ENCODE measurements at places on chromosomes 16 and 17. TPM values are rescaled to one million over a fixed set of nuclear protein-coding genes. Genes with fewer than 3 reads are reported as not detected.

KRT12 gene
- not detected for total RNA-seq

TPSB2 gene
- not detected for total RNA-seq

COPRS gene
- 41.2 TPM for total RNA-seq

BEAN1 gene
- total RNA-seq: 2.7 TPM

RDM1 gene
- total RNA-seq: 0.44 TPM

ZNF385C gene
- 0.44 TPM for total RNA-seq

NOXO1 gene
- 1.1 TPM for total RNA-seq

CAVIN1 gene
- total RNA-seq: 137 TPM

KRTAP9-2 gene
- not detected for total RNA-seq

SSTR5 gene
- not detected for total RNA-seq

EPX gene
- total RNA-seq: not detected

CSH1 gene
- total RNA-seq: not detected

DUSP14 gene
- 31.7 TPM for total RNA-seq

CD7 gene
- 0.71 TPM for total RNA-seq

ALOX12B gene
- 1.3 TPM for total RNA-seq

GPATCH8 gene
- total RNA-seq: 40.8 TPM

SCIMP gene
- total RNA-seq: not detected

PSMD7 gene
- total RNA-seq: 141 TPM

TPSAB1 gene
- total RNA-seq: not detected

NXPH3 gene
- total RNA-seq: not detected

HSD17B1 gene
- 13.0 TPM for total RNA-seq

RAB26 gene
- 1.0 TPM for total RNA-seq

MGAT5B gene
- 1.3 TPM for total RNA-seq

XYLT2 gene
- total RNA-seq: 9.6 TPM

CCDC78 gene
- total RNA-seq: 6.0 TPM

ZDHHC1 gene
- total RNA-seq: 7.6 TPM

HSD3B7 gene
- 5.3 TPM for total RNA-seq

USP31 gene
- total RNA-seq: 26.9 TPM

GRAPL gene
- not detected for total RNA-seq

SLC52A1 gene
- not detected for total RNA-seq

ZNF423 gene
- not detected for total RNA-seq

MYH3 gene
- total RNA-seq: 2.1 TPM

EPOP gene
- total RNA-seq: 3.6 TPM

MRPL45 gene
- total RNA-seq: 37.2 TPM

ALG1 gene
- 28.5 TPM for total RNA-seq

INCA1 gene
- total RNA-seq: 0.44 TPM

HLF gene
- total RNA-seq: 0.23 TPM

GGT6 gene
- not detected for total RNA-seq

TEKT1 gene
- total RNA-seq: not detected

ABCC11 gene
- 0.20 TPM for total RNA-seq

CCL1 gene
- not detected for total RNA-seq

FOXO3B gene
- 3.7 TPM for total RNA-seq

CDH3 gene
- 74.4 TPM for total RNA-seq

P2RX5 gene
- 4.8 TPM for total RNA-seq

AURKB gene
- 11.7 TPM for total RNA-seq

TMC8 gene
- not detected for total RNA-seq

KCNJ12 gene
- 0.05 TPM for total RNA-seq

CSF3 gene
- total RNA-seq: 17.1 TPM

PIRT gene
- total RNA-seq: not detected

SLC38A8 gene
- not detected for total RNA-seq

QRICH2 gene
- total RNA-seq: 0.56 TPM

ITGAD gene
- total RNA-seq: not detected

PRSS27 gene
- 6.3 TPM for total RNA-seq

HSD11B2 gene
- 0.86 TPM for total RNA-seq

RBFOX1 gene
- total RNA-seq: not detected

ACSM2A gene
- total RNA-seq: not detected

KRT32 gene
- total RNA-seq: not detected

SLFN14 gene
- not detected for total RNA-seq

KCNG4 gene
- not detected for total RNA-seq
